ENCODE measurements at places on chromosomes 2 and 18.

DNA sequence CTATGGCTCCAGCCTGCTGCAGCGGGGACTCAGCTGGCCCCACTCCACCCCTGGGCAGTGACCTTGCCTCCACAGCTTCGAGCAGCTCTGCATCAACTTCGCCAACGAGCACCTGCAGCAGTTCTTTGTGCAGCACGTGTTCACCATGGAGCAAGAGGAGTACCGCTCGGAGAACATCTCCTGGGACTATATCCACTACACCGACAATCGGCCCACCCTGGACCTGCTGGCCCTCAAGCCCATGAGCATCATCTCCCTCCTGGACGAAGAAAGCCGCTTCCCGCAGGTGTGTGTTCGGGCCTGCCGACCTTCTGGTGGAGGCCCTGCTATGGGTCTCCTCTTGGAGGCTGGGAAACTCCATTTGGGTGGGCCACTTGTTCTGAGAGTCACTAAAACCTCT, 48.6 kb downstream of the MYO7B start:
- no peak for DNase-seq

GRCh38 chr18:76546436-76546835, 51.4 kb upstream of the ZNF516 start:
- DNase-seq = no peak

- DNase-seq = no peak
These were observed 47.5 kb downstream of the INHBB start for GRCh38 chr2:120393456-120393855.

- DNase-seq = peak; percentile 57
These were observed 23.6 kb upstream of the CATIP start for GRCh38 chr2:218332920-218333645.

- DNase-seq = no peak
These were observed 637 bp upstream of the SFT2D3 start for GRCh38 chr2:127700527-127701192.

- DNase-seq = no peak
These were observed 222.6 kb upstream of the SALL3 start for GRCh38 chr18:78757014-78757413.

All from amniotic epithelial cell (primary cell).